ENCODE measurements at places on chromosomes 6 and 20.
A peak's percentile ranks its signal among the peaks of the same experiment; 100 is the strongest.

DNA sequence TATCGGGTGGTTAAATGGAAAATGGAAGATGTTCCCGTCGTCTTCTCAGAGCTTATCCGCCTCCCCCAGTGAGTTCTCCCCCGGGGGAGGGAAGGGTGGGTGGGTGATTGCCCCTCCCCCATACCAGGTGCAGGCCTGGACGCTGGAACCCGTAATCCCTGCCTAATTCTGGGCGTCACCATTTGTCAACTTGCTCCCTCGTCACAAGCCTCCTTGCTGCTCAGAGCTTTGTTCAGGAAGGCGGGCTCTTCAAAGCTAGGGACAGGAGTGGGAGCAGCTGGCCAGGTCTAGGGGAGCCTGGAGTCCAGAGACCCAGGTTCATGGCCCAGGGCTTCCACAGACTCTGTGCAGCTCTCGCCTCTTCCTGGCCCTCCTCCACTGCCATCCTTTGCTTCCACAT, 25.6 kb downstream of the CDH22 start:
- DNase-seq, result no peak

- DNase-seq, result peak; percentile 32
Measured at GRCh38 chr20:32017711-32018251, 7.5 kb downstream of the CCM2L start.

GRCh38 chr6:158226655-158227512, 58.7 kb downstream of the GTF2H5 start:
- DNase-seq, result no peak

DNA sequence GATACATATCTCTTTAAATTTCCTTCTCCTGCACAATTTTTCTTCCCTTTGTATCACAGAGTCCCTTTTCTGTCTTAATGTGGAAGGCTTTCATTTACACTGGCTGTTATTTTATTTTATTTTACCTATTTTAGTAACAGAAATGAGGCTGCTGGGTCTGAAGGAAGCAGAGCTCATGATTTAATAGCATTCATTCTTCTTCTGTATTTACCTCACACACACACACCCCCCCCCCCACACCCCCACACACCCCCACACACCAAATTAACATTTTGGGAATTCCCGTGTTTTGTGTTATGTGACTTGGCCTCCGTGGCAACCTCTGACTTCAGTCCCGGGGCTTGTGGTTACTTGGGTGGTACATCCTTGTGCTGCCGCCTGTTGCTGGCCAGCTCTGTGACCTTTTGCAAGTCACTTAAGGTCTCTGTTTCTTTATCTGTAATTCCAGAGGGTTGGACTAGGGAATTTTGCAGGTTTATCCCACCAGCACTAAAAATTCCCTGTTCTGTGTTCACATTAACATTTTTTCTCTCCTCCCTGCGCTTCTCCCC, 108.8 kb downstream of the TIAM2 start:
- DNase-seq, result no peak

- DNase-seq, result no peak
Measured at GRCh38 chr20:16069389-16070010, 503.7 kb downstream of the KIF16B start.

DNA sequence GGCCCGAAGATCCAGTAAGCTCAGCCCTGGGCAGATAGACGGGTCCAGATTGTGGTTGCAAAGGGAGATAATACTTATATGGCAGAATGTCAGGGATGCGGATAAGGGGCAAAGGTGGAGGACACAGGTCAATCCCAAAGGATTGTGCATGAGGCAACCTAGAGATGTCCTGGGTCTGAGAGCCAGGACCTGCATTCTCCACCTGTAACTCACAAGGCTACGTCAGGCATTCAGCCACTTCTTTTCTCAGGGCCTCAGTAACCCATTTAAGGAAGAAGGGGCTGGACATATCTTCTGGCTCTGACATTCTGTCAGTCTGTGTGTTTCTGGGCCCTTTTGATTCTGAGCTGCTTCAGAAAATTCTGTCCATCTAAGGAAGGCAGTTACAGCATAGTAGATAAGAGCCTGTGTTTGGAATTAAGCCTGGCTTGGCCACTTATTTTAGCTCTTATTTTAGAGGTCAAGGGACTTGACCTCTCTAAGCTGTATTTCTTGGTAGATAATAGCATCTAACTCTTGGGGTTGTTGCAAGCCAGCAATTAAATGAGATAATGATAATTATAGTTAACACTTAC, 40.2 kb downstream of the CNBD2 start:
- no peak for DNase-seq

GRCh38 chr6:169885831-169886230, 134.4 kb downstream of the ERMARD start:
- DNase-seq, result no peak

DNA sequence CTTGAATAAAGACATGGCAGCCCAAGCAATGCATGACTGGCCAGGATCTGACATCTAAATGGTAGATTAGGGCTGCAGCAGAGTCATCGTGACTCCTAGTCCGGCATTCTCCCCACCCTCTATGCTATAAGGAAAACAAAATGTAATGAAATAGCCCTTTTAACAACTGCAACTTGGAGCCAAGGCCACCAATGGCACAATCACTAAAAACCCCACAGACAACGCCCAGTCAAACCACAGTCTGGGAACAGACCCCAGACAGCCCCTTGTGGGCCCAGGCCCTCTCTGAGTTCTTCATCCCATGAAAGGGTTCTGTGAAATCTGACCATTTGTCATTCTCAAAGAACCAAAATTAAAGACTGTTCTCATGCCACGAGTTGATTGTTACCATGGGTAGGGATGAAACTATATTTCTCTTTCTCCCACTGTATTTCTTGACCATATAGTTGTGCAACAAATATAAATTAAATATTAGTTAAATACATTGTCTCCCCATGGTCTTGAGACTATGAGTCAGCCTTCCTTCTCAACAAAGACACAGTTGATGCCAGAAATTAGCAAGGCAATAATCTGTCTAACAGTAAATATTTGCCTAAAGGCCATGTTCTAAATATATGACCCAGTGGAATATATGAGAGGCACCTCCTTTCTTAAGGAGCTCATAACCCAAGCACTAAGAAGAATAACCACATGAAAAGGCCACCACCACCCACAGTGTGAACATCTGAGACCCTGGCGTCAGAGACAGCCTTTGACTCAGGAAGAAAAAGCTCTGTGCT, 85.6 kb upstream of the SSTR4 start:
- DNase-seq, result no peak

Measured in cerebellar nuclear complex (tissue), 1 donor.